Activated T-helper 1 cell treated with anti-CD3 and anti-CD28 coated beads, Interleukin-2, amount 50 U/mL, for 16 hours (primary cell): ENCODE measurements at places on chromosomes 3 and 15.

DNA sequence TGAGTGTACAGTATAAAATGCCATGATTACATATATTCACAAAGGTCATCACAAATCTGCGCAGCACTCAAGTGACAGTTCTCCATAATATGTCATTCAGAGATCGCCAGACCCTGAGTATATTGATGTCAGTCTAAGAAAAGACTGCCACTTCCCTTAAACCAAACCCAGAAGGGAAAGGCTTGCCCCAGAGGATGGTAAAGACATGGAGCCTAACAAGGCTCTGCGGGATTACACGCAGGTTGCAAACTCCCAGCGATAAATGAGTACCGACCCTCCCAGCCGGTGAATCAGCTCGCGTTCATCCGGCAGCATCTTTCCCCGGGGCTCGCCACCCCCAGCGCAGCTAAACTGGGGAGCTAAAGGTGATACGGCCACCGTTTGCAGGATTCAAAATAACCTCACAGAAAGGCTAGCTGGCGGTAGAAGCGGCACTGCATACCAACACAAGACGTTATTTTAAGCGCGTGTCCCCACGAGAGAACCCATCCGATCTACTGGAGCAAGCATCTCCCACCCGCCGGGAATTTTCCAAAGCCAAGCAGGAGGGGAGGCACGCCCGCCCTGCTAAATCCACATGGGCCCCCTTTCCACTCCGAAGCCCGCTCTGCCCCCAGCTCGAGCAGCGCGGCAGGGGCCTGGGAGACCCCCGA lies 643 bp downstream of the MYO5A start:
- peak; percentile 16 for DNase-seq

GRCh38 chr15:65329984-65330735 lies 25.7 kb downstream of the RNU5B-1 start:
- DNase-seq: no peak

DNA sequence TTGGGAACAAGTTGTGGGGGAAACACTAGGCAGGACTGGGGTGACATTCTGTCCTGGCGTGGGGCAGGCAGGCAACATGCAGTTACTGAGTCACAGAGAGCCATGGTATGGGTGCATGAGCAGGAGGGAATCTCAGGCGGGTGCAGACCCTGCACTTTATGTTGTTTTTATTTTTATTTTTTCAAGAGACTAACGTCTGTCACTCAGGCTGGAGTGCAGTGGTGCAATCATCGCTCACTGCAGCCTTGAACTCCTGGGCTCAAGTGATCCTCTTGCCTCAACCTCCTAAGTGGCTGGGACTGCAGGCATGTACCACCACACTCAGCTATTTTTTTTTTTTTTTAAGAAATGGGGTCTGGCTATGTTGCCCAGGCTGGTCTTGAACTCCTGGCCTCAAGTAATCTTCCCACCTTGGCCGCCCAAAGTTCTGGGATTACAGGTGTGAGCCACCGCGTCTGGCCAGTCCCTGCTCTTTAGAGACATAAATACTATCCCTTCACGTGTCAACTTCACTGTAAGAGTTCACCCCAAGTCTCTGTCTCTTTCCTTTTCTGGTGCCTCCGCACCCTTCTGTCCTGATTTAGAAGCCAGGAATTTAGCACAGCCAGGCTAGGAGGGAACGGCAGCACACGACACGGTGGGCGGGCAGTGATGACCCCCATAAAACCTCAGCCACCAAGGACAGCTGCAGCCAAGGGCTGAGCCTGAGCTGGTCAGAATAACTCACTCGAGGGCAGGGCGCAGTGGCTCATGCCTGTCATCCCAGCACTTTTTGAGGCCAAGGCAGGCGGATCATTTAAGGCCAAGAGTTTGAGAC lies 72.8 kb upstream of the IQSEC1 start:
- DNase-seq: no peak

GRCh38 chr15:57914350-57915055 lies 151.0 kb downstream of the ALDH1A2 start:
- DNase-seq: no peak

- DNase-seq: peak; percentile 39
Measured at GRCh38 chr3:13414040-13414729, 5.9 kb downstream of the NUP210 start.

DNA sequence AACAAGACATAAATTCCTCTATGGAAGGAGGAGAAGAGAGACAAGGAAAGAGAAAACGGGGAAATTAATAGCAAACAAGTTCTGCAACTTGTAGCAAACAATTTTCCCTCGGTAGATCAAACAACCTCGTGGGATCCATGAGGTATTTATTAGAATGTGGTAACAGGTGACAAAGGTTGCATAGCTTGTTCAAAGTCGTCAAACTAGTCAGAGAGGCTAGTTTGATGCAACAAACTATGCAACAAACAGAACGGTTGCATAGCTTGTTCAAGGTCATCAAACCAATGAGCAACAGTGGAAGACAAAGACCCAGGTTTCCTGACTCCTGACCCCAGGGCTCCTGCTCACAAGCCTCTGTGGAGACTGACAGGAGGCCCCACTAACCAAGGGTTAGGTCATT lies 20.7 kb downstream of the MB21D2 start:
- no peak for DNase-seq

DNA sequence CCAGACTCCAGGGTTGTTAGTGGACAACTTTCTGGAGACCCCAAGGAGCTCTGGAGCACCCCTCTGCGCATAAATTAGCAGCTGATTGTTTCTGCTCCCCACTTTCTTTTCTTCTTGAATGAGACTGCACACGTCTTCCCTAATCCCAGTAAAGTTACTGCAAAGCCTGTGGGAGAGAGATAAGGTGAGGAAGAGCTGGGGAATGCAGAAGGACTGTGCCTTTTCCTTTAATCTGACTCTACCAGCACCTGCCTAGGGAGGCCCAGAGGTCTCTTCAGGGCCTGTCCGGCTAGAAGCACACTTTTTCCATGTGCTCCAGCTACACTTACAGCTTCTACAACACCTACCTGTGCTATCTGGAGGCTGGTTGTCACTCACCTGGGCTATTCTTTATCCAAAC lies 143.8 kb downstream of the KCNMB2 start:
- DNase-seq: no peak

- no peak for DNase-seq
Measured at GRCh38 chr3:171251835-171252234, 208.4 kb downstream of the TNIK start.

GRCh38 chr15:72229076-72229946 lies 1.7 kb downstream of the PKM start:
- DNase-seq: no peak

GRCh38 chr15:65818927-65819562 lies 27.0 kb upstream of the DENND4A start:
- no peak for DNase-seq

GRCh38 chr15:57345584-57345983 lies 30.7 kb upstream of the CGNL1 start:
- DNase-seq: no peak

DNA sequence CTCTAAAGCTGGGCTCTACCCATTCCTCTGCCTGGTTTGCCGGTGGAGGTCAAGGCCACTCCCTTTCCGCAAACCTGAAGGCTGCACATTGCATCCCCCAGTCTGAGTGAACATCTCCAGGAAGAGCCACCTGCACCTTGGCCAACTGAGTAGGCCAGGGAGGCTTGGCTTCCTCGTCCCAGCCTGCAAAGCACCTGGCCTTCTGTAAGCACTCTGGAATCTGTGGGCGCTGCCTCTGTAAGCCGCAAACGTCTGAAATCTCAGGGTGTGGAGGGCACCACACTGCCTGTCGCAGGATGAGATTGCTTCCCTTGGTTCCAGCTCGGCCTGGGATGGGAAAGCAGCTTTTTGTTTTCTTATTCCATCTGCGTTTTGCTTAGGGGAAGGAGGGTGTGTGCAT lies 81.3 kb downstream of the SEC22A start:
- DNase-seq: no peak

GRCh38 chr3:127220497-127220896 lies 27.6 kb downstream of the PRR23E start:
- no peak for DNase-seq

DNA sequence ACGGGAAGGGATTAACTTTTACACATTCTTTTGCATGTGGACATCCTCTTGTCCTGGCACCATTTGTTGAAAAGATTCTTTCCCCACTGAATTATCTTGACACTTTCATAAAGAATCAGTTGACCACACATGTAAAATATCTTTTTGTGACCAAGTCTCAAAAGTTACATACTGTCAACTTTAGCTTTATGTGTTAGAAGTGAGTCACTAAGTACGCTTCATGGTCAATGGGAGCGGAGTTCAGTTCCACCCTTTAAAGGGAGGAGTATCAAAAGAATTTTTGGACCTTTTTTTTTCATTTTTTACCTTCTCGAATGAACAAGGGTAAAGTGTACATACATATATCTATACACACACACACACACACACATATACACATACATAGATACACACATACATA lies 35.4 kb downstream of the MAPK6 start:
- DNase-seq: no peak

- no peak for DNase-seq
Measured at GRCh38 chr3:166191411-166191810, 354.2 kb upstream of the BCHE start.

- no peak for DNase-seq
Measured at GRCh38 chr15:67480741-67481140, 40.2 kb upstream of the C15orf61 start.

GRCh38 chr3:26989037-26989436 lies 366.5 kb downstream of the LRRC3B start:
- DNase-seq: no peak

GRCh38 chr15:66786708-66787488 lies 84.9 kb downstream of the SMAD6 start:
- no peak for DNase-seq

DNA sequence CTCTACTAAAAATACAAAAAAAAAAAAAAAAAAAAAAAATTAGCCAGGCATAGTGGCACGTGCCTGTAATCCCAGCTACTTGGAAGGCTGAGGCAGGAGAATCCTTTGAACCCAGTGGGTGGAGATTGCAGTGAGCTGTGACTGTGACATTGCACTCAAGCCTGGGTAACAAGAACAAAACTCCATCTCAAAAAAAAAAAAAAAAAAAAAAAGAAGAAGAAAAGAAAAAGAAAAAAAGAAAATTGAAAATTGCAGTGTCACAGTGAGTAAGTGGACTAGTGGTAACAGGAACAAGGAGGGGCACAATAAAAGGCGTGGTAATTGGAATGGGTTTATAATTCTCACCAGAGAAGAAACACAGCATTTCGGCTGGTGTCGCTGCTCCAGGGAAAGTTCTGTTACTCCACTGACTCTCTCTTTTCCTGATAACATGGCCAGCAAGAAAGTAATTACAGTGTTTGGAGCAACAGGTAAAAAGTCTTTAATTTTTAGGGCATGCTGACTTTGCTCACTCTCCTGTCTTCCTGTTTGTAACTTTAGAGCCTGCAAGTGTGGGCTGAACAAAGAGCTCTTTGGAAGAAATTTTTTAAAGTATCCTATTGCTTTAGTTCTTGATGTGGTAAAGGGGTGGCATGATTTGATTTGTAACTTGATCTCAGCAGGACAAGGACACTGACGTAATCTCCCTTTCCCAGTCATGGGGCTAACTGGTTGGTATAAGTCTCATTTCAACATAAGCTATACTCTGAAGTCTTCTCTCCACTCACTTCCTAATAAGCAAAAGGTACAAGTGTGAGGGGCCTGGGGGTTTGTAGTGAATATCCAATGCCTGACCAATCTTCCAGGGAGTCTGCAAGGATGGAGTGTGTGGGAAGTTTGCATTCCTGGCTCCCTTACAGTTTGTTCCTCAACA lies 22.1 kb upstream of the TRA2B start:
- no peak for DNase-seq

DNA sequence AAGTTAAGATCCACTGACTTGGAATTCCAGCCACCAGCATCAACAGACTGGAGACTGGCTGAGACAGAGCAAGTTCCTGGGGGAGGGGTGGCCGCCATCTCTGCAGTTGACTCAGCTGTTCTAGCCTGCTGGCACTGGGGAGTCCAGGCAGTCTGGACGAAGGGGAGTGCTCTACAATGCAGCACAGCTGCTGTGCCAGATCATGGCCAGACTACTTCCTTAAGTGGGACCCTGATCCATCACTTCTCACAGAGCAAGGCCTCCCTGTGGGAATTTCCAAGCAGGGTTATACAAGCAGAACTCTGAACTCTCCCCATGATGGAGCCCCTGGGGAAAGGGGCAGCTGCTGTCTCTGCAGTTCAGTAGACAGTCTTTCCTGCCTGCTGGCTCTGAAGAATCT lies 35.2 kb downstream of the PYGO1 start:
- DNase-seq: no peak

DNA sequence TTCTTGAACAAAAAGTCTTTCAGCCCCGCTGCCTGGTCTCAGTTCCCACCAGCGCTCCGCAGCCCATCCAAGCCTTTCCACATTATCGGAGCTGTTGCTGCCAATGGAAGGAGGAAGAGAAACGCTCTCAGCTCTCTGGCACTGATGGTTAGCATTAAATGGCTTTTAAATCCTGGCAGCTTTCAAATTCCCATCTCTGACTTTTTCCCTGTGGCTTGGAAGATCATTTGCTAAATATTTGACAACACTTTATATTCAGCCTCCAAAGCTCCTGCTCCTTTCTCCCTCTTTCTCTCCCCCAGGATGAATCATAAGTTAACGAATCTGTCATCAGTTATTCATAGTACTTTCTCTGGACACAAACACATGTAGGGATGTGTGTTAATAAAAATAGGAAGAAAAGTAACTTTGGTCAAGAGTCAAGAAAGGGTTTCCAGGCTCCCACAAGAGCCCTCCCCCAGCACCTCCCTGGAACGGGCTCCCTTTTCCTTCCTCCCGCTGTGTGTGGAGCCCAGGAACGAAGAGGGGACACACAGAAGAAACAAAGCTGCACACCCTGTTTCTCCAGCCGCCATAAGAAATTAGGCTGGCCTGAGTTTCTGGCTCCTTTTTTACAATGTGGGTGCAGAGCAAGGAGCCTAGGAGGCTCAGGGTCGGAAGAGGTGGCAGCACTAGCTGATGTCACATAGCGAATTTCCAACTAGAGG lies 47.6 kb upstream of the TSEN2 start:
- no peak for DNase-seq

- DNase-seq: no peak
Measured at GRCh38 chr15:85100186-85100937, 118.7 kb downstream of the PDE8A start.

GRCh38 chr15:59657635-59658125 lies 365 bp upstream of the GTF2A2 start:
- no peak for DNase-seq
